ENCODE measurements at places on chromosomes 6 and 20.

GRCh38 chr6:131597446-131597845 lies 24.4 kb downstream of the ARG1 start:
- no peak for DNase-seq

- peak; percentile 86 for DNase-seq
Observed at GRCh38 chr6:155181498-155181897, 82.3 kb upstream of the CLDN20 start.

DNA sequence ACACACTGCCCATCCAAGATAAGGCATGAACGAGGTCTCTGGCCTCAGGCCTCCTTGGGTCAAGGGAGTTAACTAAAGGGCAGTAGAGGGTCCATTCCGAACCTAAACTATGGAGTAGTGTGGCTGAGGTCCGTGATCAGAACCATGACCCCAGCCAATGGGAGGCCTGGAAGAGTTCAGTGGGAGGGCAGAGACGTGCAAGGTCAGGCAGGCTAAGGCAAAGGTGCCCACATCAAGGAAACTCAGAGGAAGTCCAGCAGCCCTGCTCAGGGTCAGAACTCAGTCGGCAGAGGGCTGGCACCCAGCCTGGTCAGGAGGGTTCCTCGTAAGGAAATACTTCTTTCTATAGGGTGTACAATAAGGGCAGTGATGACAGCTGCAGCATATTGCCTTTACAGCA lies 152.2 kb downstream of the SOD2 start:
- no peak for DNase-seq

DNA sequence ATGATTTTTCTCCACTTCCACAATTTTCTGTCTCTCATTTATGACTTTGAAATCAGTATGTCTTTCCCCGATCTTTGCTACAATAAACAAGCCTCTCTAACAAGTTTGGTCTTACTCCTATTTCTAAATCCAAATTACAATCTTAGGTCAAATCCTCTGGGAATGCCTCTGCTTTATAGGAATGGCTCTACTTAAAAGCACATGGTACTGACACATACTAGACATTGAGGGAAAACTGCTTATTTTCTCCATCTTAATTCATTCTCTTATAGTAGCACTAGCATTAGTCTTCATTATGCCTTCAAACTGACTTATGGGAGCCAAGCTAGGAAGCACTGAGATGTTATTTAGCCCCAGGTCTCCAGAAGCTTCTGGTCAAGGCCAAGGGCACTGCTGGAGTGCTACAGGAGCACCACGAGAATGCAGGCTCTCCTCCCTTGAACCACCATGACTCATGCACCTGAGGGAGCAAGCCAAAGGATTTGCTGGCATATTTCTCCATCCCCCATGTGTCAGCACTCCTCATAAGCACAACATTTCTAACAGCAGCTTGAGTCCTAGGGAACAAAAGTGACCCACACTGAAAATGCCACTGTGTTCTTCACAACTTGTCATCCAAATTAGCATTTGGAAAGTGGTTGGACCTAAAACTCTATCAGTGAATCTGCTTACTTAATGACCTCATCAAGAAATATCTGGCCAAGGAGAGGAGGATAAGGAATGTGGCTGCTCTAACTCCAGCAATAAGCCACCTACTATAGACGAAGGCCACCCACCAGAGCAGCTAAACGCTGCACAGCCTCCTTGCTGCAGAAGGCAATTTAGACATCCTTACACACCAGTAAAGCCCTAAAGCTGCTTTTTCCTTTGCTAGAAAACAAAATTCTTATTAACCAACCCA lies 156.8 kb upstream of the KCNQ5 start:
- no peak for DNase-seq

DNA sequence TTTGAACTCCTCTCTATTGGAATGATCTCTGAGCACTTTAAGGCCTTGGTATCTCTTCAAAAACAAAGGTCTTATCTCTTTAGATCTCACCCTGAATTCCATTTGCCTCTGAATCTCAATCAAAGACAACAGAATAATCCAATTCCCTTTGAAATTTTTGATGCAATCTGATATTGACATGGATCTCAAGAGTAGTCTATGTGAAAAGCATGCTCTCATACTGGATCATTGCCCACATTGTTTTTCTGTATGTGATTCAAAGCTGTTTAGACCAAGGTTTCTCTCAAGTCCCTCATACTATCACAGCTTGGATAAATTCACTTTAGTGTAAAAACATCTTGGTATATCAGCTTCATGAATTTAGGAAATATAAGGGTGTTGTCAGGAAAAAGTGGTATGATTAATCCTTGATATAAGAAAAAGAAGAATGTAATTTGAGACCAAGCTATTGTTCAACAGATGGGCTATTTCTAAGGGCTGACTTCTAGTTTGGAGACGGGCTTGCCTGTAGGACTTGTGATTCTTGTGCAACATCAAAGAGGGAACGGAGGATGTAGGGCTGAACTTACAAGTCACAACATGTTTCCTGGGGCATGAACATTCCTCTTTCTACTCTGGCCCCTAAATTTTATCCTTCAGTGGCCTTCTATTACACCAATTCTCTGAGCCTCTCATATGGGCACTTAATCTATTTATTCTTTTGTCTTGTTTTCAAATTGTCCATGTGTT lies 77.9 kb upstream of the CITED2 start:
- DNase-seq: no peak
